Aorta (tissue), 5 donors: ENCODE measurements at places on chromosomes 13 and 19. TPM values are rescaled to one million over a fixed set of nuclear protein-coding genes. Genes with fewer than 3 reads are reported as not detected.

- DNase-seq, result no peak
Measured at GRCh38 chr13:36405151-36405550, 27.1 kb upstream of the CCNA1 start.

DNA sequence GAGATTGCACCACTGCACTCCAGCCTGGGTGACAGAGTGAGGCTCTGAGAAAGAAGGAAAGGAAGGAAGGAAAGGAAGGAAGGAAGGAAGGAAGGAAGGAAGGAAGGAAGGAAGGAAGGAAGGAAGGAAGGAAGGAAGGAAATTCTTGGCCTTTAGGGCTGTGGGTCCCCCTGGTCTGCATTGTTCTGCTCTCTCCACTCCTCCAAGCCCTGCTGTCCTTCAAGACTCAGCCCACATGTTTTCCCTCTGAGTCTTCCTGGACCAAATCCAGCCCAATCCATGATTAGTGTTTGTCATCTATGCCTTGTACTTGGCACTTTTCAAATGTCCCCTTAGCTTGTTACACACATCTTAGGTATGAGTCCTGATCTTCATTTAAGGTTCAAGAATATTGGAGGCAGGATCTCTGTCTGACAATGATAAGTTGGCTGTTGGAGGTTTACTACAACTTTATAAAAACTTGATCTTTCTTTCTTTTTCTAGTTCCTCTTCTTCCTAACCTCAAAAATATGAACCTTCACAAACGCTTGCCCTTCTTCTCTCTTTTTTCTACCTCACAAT, 48.8 kb upstream of the INTS6 start:
- no peak for DNase-seq

LSR gene
- total RNA-seq, result 9.8 TPM

GRCh38 chr19:37909661-37910199, 2.7 kb downstream of the SIPA1L3 start:
- DNase-seq, result no peak

DNA sequence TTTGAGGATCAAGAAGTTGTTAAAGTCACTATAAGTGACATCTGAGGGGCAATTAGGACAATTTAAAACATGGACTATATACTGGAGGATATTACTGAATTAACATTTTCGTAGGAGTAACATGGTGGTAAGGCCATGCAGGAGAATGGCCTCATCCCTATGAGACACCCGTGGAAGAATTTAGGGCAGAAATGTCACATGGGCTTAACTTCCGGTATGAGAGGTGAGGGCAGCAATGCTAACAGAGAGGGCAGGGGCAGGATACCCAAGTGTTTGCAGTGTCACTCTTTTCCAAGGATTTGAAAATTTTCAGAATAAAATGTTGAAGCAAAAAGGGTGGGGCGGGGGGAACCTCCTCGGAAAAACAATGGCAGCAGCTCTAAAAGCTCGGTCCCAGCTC, 23.6 kb downstream of the RANBP3 start:
- DNase-seq, result no peak

DNA sequence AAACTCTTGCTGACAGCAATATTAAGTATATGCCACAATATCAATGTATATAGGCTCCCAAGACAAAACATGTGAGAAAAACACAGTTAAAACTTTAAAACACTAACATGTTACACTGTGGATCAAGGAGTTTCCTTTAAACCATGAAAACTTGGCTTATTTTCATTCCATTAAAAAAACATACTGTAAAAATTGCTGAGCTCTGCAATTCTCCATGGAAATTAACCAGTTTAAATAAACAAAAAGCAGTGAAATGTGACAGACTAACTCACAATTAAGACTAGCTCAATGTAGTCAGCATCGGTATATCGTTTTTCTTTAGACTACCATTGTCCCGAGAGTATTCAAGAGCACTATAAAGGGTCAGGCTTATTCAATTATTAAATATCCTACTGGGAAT, 930.5 kb upstream of the SLITRK1 start:
- no peak for DNase-seq

TEX101 gene
- not detected for total RNA-seq

- DNase-seq, result no peak
Measured at GRCh38 chr13:27613628-27614027, 6.7 kb downstream of the LNX2 start.

DNA sequence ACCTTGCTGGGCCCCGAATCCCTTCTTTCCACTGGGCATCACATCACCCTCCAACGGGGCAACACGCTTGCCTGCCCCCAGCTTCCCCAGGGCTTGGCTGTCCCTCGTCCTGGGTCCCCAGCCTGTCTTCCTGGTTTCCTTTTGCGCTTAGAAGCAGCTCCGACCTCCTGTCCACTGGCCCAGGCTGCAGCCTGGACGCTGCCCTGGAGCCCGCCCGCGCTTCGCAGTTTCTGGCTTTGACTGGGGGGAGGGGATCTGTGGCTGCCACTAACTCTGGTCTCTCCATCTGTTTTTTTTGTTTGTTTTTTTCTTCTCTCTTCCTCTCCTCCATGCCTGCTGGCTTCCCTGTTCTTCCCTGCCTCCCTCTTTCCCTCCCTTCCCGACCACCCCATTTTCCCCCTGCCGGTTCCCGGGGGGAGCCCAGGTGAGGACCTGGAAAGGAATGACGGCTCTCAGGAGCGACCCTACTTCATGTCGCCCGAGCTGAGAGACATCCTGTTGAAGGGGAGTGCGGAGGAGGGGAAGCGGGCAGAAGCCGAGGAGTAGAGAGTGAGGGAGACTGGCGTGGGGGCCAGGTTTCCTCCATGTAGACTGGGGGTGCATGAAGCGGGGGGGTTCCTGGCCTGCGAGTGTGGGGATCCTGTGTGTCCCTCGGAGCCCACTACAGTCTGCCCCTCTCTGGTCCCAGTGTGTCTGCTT, 11.5 kb upstream of the ILF3 start:
- DNase-seq, result no peak

GRCh38 chr13:47420568-47420967, 523.7 kb upstream of the HTR2A start:
- no peak for DNase-seq

DNA sequence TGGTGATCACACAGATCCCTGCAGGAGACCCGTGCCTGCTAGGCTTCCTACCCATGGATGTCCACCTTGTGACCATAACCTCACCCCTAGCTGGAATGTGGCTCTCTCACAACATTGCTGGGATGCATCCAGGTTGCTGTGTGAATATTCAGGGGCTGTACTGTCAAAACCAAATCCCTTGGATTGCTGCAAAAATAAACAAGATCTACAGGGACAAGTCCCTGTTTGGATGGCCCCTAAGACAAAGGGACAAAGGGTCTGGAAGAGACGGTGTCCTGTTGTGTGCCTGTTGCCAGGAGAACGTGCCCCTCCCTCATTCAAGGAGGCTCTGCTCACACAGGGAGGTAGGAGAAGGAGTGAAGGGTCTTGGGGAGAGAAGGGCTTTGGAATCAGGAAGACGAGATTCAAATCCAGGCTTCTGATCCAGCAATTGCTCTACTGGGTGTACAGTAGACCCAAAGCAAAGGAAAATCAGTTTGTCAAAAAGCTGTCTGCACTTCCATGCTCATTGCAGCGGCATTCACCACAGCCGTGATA, 89.2 kb upstream of the WASF3 start:
- DNase-seq, result no peak

GRCh38 chr13:113112893-113113845, 7.6 kb downstream of the F7 start:
- peak; percentile 3 for DNase-seq

ZNF256 gene
- 6.7 TPM for total RNA-seq

DNA sequence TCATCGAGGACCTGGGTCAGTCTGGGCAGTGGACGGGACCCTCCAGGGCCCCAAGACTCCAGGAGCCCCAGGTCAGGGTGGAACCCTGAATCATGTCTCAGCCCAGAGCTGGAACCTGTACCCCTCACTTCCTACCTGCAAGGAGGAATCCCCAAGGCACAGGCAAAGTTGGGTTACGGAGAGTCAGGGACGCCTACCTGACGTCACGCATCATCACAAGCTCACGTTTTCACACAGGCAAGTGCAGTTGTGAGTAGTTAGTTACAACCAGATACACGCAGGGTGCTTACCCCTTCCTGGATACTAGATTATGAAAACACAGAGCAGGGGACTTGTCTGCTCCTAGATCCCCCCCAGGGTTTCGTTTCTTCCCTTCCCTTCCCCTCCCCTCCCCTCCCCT, 1.9 kb downstream of the RETN start:
- DNase-seq, result no peak

GRCh38 chr19:53308339-53308811, 25.2 kb upstream of the ZNF845 start:
- no peak for DNase-seq

DNA sequence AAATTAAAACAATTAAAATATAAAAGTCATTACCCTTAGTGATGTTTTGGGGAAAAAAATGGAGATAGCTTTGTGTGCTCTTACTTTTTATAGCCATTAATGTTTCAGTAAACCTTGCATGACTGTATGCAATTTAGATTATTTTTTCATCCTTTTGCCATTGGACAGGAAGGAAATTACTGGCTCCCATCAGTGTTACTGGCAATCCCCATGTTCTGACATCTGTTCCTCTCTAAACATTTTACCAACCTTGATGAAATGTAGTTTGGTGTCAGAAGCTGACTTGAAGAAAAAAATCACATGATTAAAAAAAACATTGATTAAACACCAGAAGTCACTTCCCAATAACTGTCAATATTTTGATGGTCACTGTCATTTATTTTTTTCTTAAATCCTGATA, 52.3 kb upstream of the ZNF536 start:
- DNase-seq, result no peak

DNA sequence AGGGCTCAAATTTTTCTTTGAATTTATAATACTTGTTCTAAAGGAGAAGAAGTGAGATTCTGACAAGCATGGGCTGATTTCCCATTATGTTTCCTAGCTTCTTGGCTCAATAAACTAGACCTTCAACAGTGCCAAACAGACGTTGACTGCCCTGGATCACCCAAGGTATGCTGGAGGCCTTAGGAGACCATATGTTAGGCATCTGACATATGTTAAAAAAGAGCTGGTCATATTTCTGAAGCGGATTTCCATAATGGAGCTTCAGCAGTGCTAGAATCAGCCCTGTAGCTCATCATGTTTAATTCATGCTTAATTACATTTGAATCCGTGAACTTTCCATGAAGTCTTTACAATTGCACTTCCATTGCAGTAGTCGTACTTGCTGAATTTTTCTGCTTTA, 653.3 kb downstream of the DIAPH3 start:
- no peak for DNase-seq

DNA sequence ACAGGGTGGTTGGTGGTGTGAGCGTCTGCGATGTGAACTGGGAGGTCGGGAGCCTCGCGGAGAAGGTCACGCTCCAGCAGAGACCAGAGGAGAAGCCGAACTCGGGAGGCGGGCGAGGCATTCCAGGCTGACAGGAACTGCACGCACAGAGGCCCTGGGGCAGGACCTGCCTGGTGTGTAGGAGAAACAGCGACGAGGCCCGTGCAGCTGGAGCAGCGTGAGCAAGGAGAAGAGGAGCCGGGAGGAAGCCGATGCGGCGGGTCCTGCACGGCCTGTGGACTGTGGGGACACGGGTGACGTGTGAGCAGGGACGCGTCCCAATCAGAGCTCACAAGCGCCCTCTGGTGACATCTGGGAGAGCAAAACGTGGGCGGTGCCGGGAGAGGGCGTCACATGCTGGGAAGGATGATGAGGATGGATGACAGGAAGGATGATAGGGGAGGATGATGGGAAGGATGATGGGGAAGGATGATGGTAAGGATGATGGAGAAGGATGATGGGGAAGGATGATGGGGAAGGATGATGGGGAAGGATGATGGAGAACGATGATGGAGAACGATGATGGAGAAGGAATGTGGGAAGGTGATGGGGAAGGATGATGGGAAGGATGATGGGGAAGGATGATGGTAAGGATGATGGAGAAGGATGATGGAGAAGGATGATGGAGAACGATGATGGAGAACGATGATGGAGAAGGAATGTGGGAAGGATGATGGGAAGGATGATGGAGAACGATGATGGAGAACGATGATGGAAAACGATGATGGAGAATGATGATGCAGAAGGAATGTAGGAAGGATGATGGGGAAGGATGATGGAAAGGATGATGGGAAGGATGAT, 16.1 kb upstream of the MADCAM1 start:
- peak; percentile 90 for DNase-seq

- peak; percentile 85 for DNase-seq
Measured at GRCh38 chr19:1028062-1028926, 1.9 kb downstream of the CNN2 start.

NHLRC3 gene
- 21.9 TPM for total RNA-seq

ALOX5AP gene
- 31.6 TPM for total RNA-seq

- DNase-seq, result no peak
Measured at GRCh38 chr19:13169769-13170168, 19.6 kb downstream of the IER2 start.
